Mesothelial cell of epicardium (in vitro differentiated cells): ENCODE measurements at places on chromosomes 12 and 14. TPM values are rescaled to one million over a fixed set of nuclear protein-coding genes. Genes with fewer than 3 reads are reported as not detected.

DNA sequence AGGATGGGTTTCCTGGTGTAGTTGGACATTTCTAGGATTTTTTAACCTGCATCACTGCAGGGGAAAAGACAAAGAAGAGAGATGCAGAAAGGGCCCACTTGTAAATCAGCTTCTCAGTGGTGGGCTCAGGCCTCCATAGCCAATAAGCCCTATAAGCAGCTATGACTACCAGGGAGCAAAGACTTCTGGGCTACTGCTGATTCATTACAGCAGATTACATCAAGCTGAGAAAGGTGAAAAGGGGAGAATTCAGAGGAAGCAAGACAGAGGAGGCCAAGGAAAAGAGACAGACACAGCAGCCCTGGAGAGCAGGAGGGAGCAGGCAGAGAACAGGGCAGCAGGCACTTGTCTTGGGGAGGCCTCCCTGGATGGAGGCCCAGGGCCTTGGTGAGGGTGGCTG, 95.2 kb downstream of the KCNA5 start:
- DNase-seq = no peak

- DNase-seq = no peak
Measured at GRCh38 chr14:102231476-102232347, 73.3 kb downstream of the MOK start.

Gene KLRD1
- 0.51 to 0.81 TPM (median 0.65 TPM) in 3 replicates for total RNA-seq

- no peak for DNase-seq
Measured at GRCh38 chr12:112380663-112381405, 1.4 kb downstream of the HECTD4 start.

- DNase-seq = no peak
Measured at GRCh38 chr12:103166949-103167348, 209.5 kb downstream of the ASCL1 start.

GRCh38 chr14:97706819-97707218, 909.6 kb downstream of the VRK1 start:
- DNase-seq = no peak

GRCh38 chr14:36511981-36512584, 7.9 kb downstream of the NKX2-1 start:
- no peak for DNase-seq

DNA sequence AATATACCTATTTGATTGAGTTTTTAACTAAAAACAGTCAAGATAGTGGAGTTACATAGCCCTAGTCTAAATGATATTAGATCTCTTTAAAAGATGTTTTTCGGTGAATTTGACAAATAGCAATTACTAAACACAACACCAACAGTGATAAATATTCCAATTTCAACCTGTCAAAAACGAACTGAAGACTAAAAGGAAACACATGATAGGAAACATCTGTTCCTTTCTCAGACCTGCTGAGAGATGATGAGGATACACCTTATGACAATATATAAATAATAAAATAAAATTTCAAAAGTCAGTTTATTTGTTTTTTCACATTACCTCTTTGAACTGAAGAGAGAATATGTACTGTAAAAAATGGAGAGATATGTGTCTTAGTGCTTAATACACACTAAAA, 232.7 kb downstream of the RASSF9 start:
- DNase-seq = no peak

Gene LBHD2
- not detected in 3 replicates for total RNA-seq

DNA sequence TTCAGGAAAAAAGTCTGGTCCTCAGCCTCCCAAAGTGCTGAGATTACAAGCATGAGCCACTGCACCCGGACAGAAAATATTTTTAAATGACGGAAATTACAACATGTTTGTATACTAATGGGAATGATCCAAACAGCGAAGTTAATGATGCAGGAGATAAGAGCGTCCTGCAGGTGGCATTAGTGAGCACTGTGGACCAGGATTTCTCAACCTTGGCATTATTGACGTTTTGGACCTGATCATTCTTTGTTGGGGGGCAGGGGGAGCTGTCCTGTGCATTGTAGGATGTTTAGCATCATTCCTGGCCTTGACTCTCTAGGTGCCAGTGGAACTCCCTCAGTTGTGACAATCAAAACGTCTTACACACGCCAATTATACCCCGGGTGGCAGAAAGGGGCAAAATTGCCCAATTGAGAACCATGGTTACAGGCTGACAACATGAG, 34.1 kb downstream of the SCFD1 start:
- no peak for DNase-seq

- DNase-seq = no peak
Measured at GRCh38 chr14:33796356-33796755, 154.5 kb downstream of the EGLN3 start.

- no peak for DNase-seq
Measured at GRCh38 chr12:31267966-31268365, 58.0 kb downstream of the SINHCAF start.

DNA sequence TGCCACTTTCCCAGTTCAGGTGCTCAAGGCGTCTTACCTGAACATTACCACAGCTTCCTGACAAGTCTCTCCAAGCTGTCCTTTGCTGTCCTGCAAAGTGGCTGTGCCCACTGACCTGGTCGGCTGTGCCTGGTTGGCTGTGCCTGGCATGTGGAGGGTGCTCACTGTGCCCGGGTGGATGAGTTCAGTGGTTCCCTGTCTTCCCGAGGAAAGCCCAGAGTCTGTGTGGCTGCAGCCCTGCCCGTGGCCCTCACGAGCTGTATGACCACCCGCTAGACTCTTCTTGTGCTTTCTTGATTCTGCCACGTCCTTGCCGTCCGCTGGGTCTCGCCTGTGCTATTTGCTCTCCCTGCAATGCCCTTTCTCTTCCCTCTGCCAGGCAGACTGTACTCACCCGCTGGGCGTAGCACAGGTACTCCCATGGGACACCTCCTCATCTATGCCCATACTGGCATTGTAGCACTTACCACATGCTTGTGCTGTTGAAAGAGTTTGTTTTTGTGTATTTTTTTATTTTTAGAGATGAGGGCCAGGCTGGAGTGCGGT, 95.9 kb downstream of the TSPAN9 start:
- no peak for DNase-seq

Gene RNASE1
- 13.1 to 14.8 TPM (median 13.3 TPM) in 3 replicates for total RNA-seq

Gene PLBD1
- total RNA-seq = 41.3 to 48.1 TPM (median 43.8 TPM) in 3 replicates

DNA sequence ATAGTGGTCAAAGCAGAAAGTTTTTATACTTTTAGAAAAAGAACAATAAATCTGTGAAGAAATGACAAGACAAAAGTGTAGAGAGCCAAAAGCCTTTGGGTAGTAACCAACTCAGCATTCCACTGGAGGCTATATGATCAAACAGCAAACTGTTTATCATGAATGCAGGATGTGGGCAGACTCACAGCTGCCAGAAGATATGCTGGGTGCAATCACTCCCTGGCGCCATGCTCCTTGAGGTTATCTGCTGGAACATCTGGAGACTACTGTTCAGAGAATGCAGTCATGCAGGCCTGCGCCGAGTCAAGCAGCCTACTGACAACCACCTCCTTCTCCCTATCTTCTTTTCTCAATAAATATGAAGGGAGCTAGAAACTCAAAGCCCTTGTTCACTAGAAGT, 49.0 kb upstream of the SLC8A3 start:
- DNase-seq = no peak

DNA sequence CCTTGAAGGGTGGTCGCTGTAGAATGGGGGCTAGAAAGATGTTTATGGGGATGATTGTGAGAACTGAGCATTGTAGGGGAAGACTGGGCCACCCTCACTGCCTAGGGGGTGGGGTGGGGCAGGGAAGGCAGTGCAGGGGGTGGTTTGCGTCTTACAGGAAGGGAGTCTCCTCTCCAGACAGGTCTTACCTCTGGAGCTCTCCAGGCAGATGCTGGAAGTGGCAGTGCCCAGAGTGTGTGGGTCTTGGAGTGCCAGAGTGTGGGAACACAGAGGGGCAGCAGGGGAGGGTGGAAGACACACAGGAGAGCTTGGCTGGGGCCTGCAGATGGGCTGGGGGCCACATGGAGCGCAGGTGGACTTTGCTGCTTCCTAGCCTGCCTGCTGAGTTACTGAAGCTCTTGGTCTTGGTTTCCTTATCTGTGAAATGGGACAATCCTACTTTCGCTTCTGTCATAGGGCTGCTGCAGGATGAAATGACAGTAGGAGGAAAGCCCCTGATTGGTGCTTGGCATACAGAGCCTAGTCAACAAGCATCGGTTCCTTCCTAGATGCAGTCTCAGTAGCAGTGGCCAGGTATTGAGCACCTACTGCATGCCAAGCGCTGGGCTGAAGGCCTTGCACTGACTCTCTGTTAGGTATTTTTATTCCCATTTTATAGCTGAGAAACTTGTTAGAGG, 118.3 kb downstream of the SLC25A47 start:
- DNase-seq = no peak

Gene BEST3
- 0.11 to 0.52 TPM (median 0.24 TPM) in 3 replicates for total RNA-seq

GRCh38 chr12:47270782-47271664, 191.3 kb upstream of the AMIGO2 start:
- no peak for DNase-seq

Gene HNF1A
- not detected in 3 replicates for total RNA-seq

DNA sequence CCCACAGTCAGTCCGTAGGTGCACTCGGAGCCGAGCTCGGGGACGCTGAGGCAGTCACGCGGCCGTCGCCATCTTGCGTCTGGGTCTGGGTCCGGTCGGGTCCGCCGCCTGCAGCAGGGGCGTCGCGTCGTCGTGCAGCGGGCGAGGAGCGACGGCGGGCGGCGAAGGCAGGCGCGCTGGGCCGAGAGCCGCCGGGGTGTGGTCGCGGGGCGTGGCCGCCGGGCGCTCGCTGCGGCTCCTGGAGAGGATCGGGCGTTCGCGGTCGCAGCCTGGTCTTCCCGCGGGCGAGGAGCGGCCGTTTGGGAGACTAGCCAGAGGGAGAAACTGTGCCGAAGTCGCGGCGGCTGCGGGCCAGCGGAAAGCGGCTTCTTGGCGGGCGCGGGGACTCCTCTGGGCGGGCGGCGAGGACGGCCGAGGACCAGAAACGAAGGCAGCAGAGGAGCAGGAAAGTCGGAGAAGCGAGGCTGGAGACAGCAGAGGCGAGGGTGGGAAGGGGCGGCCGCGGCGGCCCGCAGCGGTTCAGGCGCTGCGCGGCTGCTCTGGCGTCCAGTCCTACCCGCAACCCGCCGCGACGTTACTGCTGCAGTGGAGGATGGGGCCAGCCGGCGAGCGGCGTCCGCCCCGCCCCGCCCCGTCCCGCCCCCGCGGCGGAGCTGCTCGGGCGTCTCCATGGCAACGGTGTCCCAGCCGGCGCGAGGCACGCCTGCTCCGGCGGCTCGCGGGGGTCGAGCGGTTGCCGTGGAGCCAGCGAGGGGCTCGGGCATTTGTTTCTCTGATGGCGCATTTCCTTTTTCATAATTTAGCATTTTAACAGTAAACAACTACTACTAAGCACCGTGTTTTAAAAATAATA, at the start of gene PNMA1:
TSS of gene PNMA1 (minus strand) at position 582 of the 853 bp plus-strand sequence. CDS start 745 bp downstream, outside the sequence.
- peak; percentile 86 for DNase-seq

DNA sequence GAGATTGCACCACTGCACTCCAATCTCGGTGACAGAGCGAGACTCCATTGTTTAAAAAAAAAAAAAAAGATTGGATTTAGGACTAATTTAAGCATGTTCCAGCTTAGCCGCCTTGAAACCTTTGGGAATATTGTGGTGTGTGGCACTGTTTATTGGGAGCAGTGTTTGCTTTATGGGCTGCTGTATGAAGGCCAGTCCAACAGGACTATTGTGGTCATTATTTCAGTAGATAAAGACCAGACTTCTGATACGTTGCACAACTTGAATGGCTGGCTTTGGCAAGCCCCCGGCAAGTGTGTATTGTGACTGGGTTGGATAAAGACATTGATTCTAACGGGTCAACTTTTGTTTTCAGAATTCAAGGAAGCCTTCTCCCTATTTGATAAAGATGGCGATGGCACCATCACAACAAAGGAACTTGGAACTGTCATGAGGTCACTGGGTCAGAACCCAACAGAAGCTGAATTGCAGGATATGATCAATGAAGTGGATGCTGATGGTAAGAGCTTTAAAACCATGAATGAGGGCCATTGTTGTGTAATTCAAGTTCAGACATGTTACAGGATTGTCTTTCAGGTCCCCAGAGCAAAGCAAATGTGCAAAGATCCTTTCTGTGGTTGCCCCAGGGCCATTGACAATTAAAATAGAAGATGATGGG, 4.2 kb downstream of the CALM1 start:
- no peak for DNase-seq

GRCh38 chr12:89529738-89530137, 3.9 kb upstream of the POC1B start:
- no peak for DNase-seq

Gene GDF11
- 17.0 to 18.7 TPM (median 18.1 TPM) in 3 replicates for total RNA-seq

DNA sequence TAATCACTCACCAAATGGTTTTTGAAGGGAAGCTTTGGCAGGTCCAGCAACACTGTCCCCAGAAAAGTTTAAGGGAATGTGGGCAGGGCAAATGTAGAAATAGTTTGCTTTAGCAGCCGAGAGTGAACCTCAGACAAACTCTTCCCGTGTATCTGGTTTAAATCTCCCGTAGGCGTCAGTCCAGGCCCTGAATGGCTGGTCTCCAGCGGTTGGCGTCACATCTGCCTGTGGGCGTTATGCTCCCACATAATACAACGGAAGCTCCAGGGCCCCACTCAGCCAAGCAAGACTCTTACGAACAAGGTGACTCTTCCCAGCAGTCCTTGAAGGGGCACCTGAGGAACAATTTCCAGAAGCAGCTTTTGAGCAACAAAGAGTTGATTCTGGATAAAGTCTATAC, 942 bp downstream of the ZC2HC1C start:
- DNase-seq = no peak

- DNase-seq = no peak
Measured at GRCh38 chr14:28157887-28158791, 608.4 kb upstream of the FOXG1 start.

Gene GRIN2B
- total RNA-seq = 0.78 to 0.95 TPM (median 0.86 TPM) in 3 replicates

Gene COX6A1
- 229 to 242 TPM (median 230 TPM) in 3 replicates for total RNA-seq

Gene ST8SIA1
- 1.2 to 2.2 TPM (median 1.7 TPM) in 3 replicates for total RNA-seq

Gene UBR7
- 13.1 to 13.9 TPM (median 13.8 TPM) in 3 replicates for total RNA-seq

Gene PGF
- 8.4 to 9.6 TPM (median 8.6 TPM) in 3 replicates for total RNA-seq

Gene RAB15
- total RNA-seq = 23.1 to 25.0 TPM (median 24.5 TPM) in 3 replicates

DNA sequence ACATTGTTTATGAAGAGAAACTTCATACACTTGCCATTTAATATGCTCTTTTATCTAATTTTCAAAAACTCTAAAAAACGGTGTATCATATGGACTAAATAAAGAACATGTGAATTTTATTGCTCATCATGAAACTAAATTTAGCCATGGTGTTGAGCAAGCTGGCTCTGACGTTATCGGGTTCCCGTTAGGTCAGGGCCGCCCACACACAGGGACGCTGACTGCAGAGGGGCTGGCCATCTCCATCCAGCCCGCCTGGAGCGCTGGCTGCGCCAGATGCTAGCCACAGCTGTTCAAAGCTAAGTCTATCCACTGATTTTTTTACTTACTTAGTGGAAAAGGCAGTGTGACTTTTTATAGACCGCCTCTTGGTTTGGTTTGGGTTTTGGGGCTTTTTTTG, 36.5 kb upstream of the DYNC1H1 start:
- DNase-seq = no peak

GRCh38 chr14:91154851-91155625, 41.2 kb downstream of the DGLUCY start:
- no peak for DNase-seq

GRCh38 chr12:68115281-68115680, 44.3 kb downstream of the IFNG start:
- DNase-seq = no peak

Gene NAV3
- 17.2 to 28.7 TPM (median 20.2 TPM) in 3 replicates for total RNA-seq

GRCh38 chr14:65238456-65238855, 136.1 kb upstream of the MAX start:
- DNase-seq = no peak

Gene VPS29
- total RNA-seq = 71.3 to 77.0 TPM (median 74.2 TPM) in 3 replicates

GRCh38 chr12:67426067-67426466, 156.9 kb downstream of the CAND1 start:
- DNase-seq = no peak
